ENCODE measurements at places on chromosomes 1 and 21. TPM values are rescaled to one million over a fixed set of nuclear protein-coding genes. Genes with fewer than 3 reads are reported as not detected.
A peak's percentile ranks its signal among the peaks of the same experiment; 100 is the strongest.

NBPF26 gene
- 7.8 TPM for total RNA-seq

COL6A1 gene
- total RNA-seq = 10.1 TPM

- no peak for DNase-seq
These were observed 357.0 kb downstream of the TTLL7 start for GRCh38 chr1:83641796-83642443.

GRCh38 chr1:15748264-15748663, 6.0 kb downstream of the TMEM82 start:
- DNase-seq = no peak

DNA sequence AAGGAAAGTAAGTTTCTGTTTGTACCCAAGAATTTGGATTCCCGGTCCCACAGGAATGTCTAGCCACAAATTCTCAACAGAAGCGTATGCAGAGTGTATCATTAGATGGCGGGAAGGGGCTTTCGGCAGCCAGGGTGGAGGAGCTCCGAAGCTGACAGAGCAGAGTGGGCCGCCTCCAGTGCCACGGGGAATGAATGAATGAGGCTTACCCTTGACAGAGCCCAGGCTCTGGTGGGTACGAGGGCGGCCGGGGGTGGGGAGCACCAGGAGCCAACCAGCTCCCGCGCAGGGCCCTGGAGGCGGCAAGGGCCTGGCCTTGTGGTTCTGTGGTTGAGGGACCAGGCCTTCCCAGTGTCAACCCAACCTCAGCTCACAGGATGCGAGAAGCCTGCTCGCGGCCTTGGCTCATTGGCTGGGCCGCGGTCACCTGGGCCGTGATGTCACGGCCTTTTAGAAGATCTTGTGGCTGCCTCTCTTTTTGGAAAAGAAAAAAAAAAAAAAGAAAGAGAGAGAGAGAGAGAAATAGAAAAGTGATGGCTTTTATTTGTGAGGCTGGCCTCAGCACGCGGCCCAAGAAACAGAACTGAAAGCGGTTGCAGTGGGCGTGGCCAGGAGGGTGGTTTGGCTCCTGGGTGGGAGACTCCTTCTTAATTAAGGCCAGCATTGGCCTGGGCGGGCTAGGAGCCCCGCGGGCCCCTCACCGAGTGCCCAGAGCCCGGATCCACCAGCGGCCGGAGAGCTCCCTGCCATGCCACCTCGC, 34.9 kb upstream of the RUNX3 start:
- no peak for DNase-seq

LPAR3 gene
- total RNA-seq = 0.82 TPM

DNA sequence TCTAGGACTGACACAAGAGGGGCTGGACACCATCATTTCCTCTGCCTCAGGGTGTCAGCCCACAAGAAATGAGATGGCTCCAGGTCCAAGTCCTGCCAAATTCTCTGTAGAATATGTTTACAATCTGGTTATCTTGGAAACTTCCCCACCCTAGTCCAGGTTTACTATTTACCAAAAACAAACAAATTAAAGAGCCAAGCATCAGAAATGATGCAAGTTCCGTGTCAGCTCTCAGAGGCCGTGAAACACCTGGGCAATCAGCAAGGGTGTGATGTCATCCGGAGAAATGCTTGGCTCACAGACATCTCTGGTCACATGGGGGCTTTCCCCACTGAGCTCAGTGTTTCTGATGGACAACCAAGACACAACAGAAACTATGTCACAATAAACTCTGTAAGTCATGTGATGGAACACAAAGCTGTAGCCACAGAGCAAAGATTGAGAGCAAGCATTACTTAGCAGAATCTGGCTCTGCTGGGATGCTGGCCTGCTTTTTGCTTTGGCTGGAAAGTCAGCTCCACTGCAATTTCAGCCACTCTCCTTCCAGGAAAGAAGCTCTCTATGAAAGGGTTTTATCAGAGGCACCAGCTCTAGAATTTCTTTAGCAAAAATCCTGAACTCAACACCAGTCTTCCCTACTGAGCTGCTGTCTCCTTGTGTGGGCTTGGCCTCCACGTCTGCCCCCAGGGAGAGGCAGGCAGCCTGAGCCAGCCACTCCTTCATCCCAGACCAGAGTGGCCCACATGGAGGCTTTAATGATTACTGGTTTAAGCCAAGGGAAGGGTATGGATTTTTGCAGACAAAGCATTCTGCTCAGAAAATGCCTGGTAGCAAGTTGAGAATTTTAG, 55.9 kb downstream of the NENF start:
- peak; percentile 62 for DNase-seq

LRRIQ3 gene
- total RNA-seq = 0.55 TPM

Measured in SK-MEL-5 (cell line).